Stomach (tissue), 19 donors: ENCODE measurements at places on chromosomes 1 and 21.

DNA sequence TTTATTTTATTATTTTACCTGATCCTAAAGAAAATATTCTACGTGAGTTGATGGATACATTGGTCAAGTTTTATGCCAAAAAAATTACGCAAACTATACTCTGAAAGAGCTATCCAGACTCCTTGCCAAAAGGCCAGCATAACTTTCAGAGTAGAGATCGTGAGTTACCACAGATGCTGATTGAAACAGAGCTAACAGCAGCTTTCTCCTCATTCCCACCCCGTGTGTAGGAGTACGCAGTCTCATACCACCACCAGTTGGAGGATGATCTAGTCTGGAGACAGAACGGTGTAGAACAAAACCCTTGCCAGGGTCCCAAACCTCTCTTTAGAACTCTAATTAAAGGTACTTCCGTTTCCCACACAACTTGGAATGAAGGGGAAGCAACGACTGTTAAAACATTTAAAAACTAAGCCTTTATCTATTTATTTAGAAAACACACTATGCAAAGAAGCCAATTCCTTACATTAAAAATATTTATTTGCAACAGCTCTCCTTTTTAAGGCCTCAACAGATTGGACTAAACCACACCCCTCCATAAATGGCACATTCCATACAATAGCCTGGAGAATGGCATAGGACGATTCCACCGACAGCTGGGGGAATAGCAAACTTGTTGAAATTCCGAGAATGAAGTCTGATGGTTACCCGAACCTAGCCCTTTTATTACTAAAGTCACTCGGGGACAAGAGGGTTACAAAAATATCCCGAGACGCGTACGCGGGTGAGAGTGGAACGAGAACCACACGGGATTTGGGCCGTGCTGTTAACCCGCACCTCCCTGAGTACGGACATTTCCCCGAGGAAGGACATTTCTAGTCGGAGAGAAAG, 1.4 kb downstream of the NUCKS1 start:
- no peak for DNase-seq

GRCh38 chr1:244012202-244012601, 38.9 kb upstream of the ZBTB18 start:
- no peak for DNase-seq

DNA sequence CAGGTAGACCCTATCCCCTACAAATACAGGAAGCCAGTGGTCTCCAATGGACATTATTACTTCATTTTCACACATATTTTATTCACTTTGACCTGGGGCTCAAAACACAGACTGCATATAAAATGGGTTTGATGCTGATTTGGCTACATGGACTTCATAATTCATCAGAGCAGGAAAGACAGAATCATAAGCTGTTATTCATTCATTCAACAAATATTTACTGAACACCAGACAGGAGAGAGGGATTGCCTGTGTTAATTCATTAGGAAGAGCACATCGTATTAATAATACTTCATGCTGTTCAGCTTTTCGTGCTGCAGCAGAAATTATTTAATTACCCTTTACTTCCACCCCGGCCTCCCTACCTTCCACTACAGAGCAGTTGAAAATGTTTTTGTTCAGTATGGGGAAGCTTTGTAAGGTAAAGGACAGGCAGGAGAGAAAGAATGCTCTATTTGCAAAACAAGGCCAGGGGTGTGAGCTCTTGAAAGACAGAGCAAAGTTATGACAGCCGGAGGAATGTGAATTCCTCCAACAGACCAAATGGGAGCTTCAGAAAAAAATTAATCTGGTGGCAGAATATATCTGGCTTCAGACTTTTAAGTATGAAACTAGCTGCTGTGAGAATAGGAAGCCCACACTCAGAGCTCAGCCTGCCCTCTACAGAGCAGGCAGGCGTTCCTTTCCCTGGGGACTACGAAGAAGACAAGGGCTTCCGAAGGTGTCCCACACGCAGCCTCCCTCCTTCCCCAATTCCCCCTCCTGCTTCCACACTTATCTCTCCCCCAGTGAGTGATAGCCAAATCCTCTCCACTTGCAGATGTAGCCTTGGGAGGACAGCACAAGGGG, 58.0 kb downstream of the MDM4 start:
- DNase-seq: no peak

DNA sequence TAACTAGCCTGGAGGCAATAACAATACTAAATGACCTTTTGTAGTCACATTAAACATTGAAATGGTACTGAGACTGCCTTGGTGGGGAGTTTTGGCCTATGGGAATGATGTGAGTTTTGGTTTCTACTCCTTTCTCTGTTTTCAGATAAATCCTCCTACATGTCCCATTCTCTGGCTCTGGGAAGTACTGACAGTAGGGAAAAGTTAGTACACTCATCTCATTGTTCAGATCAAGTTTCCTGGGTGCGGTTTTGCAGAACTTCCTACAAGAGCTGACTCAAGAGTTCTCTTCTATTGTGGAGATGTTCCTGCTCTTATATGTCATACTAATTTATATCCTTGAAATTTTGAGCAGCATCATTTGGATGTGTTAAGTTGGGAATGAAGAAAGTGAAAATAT, 74.2 kb upstream of the MACF1 start:
- no peak for DNase-seq

DNA sequence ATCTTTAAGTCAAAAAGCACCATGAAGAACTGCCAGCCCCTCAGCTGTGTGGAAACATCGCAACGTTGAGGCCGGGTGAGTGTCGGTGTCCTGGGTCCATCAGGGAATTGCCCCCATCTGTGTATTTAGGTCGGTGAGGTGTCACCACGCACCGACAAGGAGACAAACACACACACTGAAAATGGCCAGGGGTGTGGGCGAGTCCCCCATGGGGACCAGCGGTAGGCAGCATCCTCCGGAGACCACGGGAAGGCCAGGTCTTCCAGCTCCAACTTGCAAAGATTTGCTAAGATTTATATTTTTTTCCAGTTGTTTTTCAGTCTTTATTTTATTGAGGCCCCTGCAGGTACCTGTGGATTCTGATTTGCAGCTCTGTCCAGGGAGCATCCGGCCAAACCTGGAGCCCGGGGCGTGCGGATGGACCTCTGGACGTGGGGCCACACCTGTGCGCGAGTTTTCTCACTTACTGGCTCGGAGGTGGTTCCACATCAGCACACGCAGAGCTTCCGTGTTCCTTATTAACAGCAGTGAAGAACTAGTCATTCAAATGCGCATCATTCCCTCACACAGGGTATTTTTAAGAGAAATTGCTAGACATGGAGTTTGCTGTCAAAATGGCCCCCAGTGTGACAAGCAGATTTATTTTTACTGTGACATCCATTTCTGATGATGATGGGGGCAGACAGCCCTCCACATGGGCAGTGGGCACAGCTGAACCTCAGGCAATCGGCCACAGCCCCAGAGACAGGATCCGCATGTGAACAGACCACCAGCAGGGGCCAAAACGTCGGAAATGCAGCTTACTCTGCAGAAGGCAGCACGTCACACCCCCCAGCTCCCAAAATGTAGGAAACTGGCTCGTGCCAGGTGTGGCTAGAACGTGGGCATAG, 17.2 kb upstream of the SLC19A1 start:
- no peak for DNase-seq

DNA sequence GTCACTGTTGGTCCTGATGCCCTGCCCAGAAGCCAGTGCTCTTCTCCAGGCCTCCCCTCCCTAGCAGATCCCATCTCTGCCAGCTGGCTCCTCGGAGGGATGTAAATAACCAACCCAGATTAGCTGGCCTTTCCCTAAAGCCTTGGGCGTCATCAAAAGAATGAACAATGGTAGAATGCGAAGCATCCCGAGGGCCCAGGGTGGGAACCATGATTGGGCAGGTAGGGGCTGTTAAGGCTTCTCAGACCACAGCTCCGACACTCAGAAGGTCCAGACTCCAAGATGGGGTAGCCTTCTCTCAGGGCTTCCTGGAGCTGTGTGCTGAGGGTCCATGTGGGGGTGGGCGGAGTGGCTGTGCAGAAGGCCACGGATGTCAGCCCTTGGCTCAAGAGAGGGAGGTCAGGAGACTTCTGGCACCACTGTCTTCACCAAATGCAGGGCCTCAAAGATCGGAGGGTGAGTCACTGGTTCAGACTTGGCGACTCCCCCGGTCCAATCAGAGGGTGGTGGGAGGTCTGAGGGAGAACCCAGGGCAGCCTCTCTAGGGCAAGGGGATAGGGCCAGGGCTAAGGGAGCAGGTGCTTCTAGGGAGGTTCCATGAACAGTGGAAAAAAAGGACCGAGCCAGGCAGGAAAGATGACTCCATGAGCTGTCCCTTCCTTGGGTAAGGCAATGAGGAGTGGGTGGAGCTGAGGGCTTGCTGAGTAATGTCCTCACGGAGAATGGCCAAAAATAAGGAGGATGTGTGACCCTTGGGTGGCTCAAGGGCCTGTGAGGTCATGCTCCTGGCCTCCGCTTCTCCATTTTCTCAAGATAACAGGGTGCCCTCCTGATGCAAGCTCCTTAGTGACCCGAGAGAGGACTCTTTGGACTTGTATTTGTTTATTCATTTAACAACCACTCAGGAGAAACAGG, 58.4 kb upstream of the EPS8L3 start:
- DNase-seq: no peak

GRCh38 chr1:8315573-8316475, 2.1 kb upstream of the SLC45A1 start:
- no peak for DNase-seq

- DNase-seq: peak; percentile 58
These were observed 318.9 kb upstream of the PBX1 start for GRCh38 chr1:164240081-164240480.

DNA sequence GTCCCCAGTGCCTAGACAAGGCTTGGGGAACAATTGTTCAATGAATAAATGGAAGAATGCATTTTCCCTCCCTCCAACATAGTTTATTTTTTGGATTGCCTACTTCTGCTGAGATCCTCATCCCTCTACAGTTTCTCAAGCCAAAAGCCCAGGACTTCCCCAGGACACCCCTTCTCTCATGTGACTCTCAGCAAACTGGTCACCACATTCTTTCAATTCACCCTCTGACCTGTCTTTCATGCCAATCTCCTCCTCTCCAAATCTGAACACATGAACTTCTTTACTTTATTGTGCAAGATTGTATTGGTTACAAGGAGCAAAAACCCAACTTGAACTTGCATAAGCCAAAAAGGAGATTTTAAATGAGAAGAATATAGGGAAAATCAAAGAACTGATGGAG, 103.2 kb upstream of the JUN start:
- DNase-seq: no peak

GRCh38 chr1:24118410-24119242, 6.7 kb upstream of the MYOM3 start:
- peak; percentile 80 for DNase-seq

- no peak for DNase-seq
These were observed 842 bp upstream of the ZC3H12A start for GRCh38 chr1:37473431-37474045.

DNA sequence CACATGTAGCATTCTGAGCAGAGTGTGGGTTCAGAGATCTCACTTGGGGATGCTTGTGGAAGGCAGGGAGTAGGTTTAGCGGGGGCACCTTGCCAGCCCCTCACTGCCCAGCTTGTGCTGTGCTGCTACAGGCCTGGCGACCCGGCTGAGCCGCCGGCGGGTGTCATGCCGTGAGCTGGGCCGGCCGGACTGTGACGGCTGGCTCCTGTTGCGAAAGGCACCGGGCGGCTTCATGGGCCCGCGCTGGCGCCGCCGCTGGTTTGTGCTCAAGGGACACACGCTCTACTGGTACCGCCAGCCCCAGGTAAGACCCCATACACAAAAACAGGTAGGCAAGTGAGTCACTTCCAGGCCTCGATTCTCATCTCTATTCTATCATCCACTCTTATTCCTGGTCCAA, 5.5 kb upstream of the CATSPER4 start:
- DNase-seq: no peak

- DNase-seq: no peak
These were observed 4.7 kb downstream of the TNN start for GRCh38 chr1:175072099-175072951.
